Renal cortical epithelial cell (primary cell): ENCODE measurements at places on chromosomes 11 and 22. TPM values are rescaled to one million over a fixed set of nuclear protein-coding genes. Genes with fewer than 3 reads are reported as not detected.

The SLC17A6 gene
- total RNA-seq = not detected in 2 replicates

The OR8A1 gene
- total RNA-seq = not detected in 2 replicates

The VSIG10L2 gene
- not detected in 2 replicates for total RNA-seq

The SHISA8 gene
- not detected in 2 replicates for total RNA-seq

The FUT4 gene
- 8.0 and 13.0 TPM in 2 replicates for total RNA-seq

The VSTM5 gene
- 0.17 and 0.70 TPM in 2 replicates for total RNA-seq

GRCh38 chr11:69333149-69333710, 39.3 kb downstream of the MYEOV start:
- DNase-seq = no peak

DNA sequence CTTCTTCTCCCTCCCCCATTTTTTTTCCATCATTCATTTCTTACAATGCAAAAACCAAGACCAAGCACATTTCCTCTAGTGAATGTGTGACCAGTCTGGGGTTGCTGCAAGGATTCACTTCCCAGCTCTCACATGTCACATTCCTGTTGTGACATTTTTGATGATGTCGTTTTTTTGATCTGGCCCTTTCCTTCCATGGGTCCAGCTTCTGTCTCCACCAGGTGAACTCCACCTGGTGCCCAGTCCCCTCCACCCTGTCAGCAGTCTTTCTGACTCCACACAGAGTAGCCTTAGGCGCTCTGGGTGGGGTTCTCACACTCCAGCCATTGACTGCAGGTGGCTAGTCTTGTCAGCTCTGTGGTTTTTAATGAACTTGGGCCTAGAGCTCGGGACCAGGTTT, 15.6 kb downstream of the PANX1 start:
- no peak for DNase-seq

- DNase-seq = peak; percentile 27
Measured at GRCh38 chr11:62999649-63000048, 14.9 kb upstream of the SLC22A6 start.

GRCh38 chr22:46462726-46463371, 74.6 kb downstream of the CELSR1 start:
- DNase-seq = peak; percentile 80

DNA sequence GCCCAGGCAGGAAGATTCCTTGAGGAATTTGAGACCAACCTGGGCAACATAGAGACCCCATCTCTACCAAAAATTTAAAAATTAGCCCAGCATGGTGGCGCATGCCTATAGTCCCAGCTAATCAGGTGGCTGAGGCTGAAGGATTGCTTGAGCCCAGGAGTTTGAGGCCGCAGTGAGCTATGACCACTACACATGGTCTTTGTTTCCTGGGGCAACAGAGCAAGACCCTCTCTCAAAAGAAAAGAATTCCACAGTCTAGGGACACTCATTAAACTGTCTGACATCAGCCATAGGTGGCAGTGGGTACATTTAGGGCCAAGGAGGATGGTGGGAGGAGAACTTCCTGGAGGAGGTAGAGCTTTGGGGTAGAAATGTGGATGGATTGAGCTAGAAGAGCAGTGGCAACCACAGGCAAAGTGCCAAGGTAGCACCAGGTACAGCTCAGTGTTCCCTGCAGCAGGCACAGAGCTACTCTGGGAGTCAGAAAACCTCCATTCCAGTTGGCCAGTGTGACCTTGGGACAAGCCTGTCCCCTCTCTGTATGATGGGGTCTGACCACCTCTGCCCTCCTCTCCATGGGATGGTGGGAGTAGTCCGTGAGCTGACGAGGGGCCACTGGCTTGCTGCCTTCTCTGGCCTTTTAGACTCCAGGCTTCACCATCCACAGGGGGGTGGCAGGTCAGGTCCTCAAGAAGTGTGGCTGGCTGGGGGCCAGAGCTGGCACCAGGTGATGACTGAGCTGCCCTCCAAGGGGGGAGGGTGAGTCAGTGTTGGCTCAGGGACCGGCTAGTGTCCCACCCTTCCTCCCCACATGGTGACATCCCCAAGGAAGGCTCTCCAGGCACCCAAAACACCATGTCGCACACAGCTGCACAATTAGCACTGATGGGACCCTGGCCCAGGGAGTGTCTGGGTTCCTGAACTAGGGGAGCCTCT, 3.7 kb upstream of the CLCF1 start:
- no peak for DNase-seq

- DNase-seq = no peak
Measured at GRCh38 chr11:73729594-73730206, 31.2 kb downstream of the RAB6A start.

GRCh38 chr11:105622016-105622415, 12.1 kb downstream of the GRIA4 start:
- DNase-seq = no peak

GRCh38 chr11:96306071-96306470, 36.9 kb downstream of the MAML2 start:
- DNase-seq = no peak

GRCh38 chr11:116079580-116079979, 575.4 kb upstream of the CADM1 start:
- no peak for DNase-seq

- DNase-seq = peak; percentile 42
Measured at GRCh38 chr22:40348025-40348658, 1.8 kb downstream of the ADSL start.

DNA sequence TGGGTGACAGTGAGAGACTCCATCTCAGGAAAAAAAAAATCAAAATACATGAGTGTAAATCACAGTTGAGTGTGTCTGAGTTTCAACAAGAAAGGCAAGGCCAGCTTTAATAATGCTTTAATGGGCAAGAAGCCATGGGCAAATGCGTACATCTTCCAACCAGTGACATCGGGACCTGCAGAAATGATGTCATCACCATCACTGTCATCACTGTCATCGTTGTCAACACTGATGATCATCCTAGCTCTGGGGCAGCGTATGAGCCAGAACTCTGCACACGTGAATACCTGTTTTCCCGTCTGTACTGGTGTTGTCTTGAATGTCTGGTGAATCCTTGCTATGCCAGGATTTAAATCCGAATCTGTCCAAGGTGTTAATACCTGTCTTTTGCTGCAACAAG, 712.5 kb downstream of the BRD1 start:
- no peak for DNase-seq

GRCh38 chr11:34948696-34949095, 32.3 kb downstream of the PDHX start:
- no peak for DNase-seq
